ENCODE measurements at places on chromosomes 7 and 10.

- no peak for DNase-seq
Measured at GRCh38 chr10:49023752-49024151, 84.1 kb upstream of the LRRC18 start.

GRCh38 chr10:73853196-73853595, 21.2 kb downstream of the CAMK2G start:
- DNase-seq = no peak

GRCh38 chr10:112912410-112912928, 37.6 kb upstream of the TCF7L2 start:
- no peak for DNase-seq

DNA sequence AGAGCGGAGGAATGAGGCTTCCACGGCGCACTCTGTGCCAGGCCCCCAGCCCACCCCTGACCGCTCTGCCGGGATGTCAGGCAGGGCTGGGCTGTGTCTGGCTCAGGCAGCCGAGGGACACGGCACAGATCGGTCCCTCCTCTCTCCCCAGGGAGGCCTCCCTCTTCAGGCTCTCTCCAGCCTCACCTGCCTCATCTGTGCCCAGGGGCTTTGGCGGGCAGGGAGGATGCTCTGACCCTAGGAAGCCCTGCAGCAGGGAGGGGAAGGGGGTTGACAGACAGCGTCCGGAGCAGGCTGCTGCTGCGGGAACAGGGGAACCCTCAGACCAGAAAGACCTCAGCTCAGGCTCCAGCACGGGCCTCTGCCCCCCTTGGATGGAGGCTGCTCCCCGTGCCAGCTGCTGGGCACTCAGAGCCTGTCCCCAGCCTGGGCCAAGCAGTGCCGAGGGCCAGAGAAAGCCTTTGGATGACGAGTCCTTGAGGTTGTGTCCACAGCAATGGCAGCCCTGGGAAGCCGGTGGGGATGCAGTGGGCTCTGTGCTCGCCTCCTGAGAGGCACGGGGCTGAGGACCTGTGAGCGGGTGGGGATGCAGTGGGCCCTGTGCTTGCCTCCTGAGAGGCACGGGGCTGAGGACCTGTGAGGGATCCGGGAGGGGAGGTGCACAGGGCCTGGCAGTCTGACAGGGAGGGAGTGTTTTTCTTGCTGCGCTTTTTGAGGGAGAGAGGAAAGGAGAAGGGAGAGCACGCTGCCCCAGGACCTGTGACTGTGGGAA, 66.9 kb downstream of the FOXL3 start:
- no peak for DNase-seq

- no peak for DNase-seq
Measured at GRCh38 chr10:102633287-102633686, 11.0 kb upstream of the TRIM8 start.

- peak; percentile 31 for DNase-seq
Measured at GRCh38 chr10:76033457-76034196, 602.2 kb downstream of the LRMDA start.

GRCh38 chr10:36171953-36172940, 530.2 kb upstream of the FZD8 start:
- DNase-seq = no peak

DNA sequence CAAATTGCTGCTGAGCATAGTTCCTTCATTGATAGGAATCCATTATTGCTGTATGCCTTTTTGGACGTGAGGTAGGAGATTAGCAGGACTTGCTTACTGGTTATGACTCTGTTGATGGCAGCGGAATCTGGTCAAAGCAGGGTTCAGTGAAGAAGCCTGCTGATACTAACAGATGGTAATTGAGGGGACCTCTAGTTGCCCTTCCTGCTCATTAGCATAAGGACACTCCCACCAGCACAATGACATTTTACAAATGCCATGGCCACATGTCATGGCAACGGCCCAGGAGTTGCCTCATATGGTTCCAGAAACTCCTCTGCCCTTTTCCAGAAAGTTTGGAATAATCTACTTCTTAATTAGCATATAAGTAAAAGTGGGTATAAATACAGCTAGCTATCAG, 417.5 kb downstream of the CDC14C start:
- no peak for DNase-seq

- DNase-seq = no peak
Measured at GRCh38 chr10:11538834-11539190, 72.6 kb downstream of the USP6NL start.

GRCh38 chr10:74923556-74923955, 97.2 kb downstream of the KAT6B start:
- no peak for DNase-seq

- DNase-seq = no peak
Measured at GRCh38 chr10:34116681-34117271, 698.3 kb downstream of the PARD3 start.

- DNase-seq = no peak
Measured at GRCh38 chr7:133310232-133310862, 57.5 kb downstream of the EXOC4 start.

GRCh38 chr10:77448226-77448625, 189.4 kb downstream of the KCNMA1 start:
- DNase-seq = no peak

GRCh38 chr7:107315716-107316220, 147.0 kb downstream of the HBP1 start:
- DNase-seq = no peak

GRCh38 chr10:3178042-3178441, 5.5 kb upstream of the PITRM1 start:
- no peak for DNase-seq

GRCh38 chr10:31942892-31943291, 14.3 kb upstream of the ARHGAP12 start:
- DNase-seq = no peak

DNA sequence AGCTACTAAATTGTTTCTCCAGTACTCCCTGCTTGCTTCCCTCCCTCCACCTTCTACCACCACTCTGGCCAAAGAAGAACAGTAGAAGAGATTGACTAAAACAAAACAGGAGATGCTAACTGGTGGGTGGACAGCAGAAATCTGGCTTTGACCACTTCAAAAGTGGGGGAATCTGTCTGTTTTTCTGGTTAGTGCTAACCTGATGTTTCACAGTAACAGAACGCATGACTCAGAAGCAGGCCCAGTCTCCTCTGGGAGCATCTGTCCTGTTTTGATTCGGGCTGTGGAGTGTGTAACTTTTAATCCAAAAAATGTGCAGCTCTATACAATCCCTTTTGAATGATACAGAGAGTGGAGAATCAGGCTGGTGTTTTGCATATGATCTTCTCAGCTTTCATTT, 32.7 kb upstream of the ZNF438 start:
- peak; percentile 67 for DNase-seq

DNA sequence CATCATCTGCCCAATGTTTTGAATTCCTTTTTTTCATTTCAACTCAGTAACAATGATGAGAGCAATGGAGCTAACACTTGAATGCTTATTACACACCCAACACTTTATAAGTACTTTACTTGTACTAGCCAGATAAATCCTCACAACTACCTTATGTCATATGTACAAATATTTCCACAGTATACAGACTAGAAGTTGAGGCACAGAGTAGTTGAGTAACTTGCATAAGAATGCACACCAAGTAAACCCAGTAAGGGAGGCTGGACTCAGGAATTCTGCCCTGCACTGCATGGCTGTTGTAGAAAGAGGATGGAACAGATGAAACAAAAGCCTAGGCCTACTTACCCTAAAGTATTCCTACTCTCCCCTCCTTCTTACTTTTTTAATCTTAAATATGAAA, 15.8 kb downstream of the DPY19L1 start:
- no peak for DNase-seq

DNA sequence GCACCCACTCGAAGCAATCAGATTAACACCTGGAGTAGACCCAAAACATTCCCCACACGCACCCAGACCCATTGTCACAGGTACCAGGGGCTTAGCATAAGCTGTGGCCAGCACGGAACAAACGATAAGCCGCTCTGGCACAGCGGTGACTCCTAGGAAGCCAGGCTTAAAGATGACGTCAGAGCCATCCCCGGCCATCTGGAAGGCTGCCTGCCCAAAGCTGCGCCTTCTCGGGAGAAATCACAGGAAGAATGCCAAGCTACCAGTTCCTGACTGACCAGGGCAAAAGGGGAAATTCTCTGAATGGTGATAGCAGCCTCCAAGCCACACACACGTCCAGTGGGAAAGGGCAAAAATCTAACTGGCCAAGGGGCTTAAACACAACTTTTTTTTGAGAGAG, 13.0 kb upstream of the WIPI2 start:
- DNase-seq = peak; percentile 57

DNA sequence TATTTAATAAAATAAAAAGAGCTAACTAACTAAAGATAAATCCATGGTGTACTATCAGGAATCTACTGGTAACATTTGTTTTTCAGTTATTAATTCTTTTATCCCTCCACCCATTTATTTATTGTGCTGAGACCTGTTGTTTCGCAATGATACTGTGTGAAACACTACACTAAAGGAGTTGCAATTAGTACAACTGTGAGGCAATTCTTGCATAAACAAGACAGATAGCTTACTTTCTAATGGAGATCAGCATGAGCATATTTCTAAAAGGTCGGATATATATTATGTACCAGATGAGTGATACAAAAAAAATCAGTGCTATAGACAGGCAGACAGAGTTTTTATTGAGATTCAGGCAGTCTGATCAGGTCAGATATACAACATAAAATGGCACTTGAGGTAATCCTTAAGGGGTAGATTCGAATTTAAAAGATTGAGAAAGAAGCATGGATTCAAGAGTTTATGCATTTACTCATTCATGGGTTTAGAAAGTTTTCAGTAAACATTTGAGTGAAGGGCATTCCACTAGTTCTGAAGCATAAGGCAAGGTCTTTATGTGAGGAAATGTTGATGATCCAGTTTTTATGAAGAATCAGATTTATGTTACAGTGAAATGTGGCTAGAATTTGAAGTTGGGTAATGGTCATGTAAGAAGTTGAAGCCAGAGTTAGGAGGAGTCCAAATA, 147.6 kb downstream of the POLR1F start:
- DNase-seq = no peak

DNA sequence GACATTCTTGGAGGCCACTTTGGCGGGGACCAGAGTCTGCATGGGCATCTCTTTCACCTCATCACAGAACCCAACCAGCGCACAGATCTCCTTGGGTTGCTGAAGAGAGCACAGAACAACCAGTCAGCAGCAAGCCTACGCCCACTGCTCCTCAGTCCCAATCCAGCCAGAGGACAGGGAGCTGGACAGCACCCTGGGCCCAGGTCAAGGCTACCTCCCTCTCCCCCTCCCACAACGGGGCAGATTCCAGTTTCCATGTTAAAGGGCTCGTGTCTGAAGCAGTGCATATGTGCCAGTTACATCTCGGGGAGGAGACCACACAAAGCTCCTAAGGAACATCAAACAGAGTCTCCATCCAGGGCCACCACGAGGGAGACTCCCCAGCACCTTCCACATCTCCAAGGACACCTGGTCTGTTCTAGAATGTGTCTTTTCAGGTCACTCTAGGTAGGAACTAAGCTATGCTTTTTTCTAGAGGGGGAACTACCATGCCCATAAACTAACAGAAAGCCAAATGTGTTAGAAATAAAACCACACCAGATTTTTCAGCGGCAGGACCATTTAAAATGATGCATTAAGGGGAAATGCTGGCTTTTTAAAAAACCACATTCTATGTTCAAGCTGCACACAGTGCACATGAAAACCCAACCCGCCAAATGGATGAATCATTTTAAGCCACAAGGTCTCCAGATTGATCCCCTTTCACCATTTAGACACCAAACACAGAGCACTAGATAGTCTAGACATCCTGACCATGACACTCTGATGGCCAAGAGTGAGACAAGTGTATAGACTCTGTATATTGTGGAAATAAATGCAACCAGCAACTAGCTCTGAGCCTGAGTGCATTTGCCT, 28.9 kb downstream of the PSAP start:
- DNase-seq = no peak

DNA sequence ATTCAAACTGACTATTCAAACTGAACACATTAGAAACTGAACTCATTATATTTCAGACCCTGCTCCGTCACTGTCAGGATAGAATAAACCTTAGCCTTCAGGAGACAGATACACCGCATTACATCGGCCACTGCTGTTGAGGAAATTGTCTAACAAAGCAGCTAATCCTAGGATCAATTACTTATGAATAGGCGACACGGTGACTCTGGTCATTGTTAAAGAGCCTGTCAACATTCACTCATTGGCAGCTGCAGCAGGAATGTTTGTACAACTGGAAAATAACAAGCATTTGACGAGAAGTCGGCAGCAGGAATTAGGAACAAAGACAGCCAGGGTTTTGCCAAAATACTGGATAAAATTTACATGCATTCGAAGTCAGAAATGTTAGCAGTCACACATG, 112.0 kb upstream of the MKX start:
- DNase-seq = no peak

DNA sequence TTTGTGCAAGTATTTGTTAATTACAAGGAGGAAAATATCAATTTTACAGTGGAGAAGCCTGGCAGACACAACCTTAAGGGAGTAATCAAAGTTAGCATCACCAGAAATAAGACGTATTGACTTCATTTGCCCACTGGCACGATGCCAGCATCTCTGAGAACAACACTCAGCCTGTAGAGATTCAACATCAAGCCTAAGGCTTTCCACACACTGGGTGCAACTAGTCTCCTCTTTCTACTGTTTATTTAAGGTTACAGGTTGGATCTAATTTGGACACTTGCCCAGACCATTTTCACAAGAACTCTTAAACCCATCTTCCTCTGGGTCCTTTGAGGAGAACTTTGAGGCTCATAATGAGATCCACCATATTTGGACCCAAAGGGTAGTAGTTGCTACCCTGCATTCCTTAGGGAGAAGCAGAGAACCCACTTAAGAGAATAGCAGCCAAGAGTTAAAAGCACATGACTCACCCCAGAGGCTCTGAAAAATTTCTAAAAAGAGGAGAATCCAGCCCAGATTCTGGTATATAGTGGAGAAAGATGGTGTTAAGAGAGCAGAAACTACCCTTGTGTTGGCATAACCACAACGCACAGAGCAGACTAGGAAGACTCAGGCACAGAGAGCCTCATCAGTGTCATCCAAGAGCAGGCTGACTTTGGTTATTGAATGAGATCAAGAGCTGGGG, 97.3 kb downstream of the CCDC71L start:
- no peak for DNase-seq

- DNase-seq = no peak
Measured at GRCh38 chr7:55124989-55125875, 106.4 kb downstream of the EGFR start.

GRCh38 chr7:75968561-75969001, 25.8 kb downstream of the TMEM120A start:
- no peak for DNase-seq

Data from AG09319 (cell line).